Stimulated activated CD4-positive, alpha-beta T cell treated with anti-CD3 and anti-CD28 coated beads, Interleukin-1b, Interleukin-23, amount 100 ng/mL, for 48 hours (primary cell): ENCODE measurements at places on chromosomes 13 and 19.

DNA sequence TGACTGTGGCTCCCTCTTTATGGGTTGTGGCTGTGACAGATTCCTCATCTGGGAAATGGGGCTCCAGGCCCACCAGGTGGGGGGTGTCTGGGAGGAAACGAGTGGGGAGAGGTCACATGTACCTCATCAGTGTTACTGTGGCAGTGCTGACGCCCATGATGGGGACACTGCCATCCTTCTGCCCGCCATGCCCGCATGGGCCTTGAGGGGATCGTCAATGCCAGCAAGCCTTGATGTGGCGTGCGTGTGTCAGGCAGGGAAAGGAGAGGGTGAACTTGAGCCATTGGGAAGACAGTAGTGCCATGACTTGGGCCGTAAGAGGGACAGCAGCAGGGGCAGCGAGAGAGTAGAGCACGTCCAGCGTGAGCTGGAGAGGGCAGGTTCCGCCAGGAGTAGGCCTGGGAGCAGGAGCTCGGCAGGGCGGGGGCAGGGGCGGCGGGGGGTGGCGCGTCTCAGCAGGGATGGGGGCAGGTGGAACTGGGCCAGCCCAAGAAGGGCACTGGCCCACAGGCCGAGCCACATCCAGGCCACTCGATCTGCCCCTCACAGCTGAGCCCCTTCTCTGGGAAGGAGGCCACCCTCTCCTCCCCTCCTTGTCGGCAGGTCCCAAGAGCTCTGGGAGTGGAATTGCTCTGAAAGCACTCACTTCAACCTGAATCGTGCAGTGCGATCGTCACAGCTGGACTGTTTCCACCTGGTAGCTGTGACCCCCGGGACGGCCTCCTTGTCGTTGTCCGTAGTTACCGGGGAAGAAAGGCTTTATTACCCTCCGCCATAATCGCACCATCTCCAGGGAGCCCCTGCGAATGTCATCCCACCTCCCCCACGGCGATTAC is 9.9 kb downstream of the KLHL26 start:
- no peak for DNase-seq

DNA sequence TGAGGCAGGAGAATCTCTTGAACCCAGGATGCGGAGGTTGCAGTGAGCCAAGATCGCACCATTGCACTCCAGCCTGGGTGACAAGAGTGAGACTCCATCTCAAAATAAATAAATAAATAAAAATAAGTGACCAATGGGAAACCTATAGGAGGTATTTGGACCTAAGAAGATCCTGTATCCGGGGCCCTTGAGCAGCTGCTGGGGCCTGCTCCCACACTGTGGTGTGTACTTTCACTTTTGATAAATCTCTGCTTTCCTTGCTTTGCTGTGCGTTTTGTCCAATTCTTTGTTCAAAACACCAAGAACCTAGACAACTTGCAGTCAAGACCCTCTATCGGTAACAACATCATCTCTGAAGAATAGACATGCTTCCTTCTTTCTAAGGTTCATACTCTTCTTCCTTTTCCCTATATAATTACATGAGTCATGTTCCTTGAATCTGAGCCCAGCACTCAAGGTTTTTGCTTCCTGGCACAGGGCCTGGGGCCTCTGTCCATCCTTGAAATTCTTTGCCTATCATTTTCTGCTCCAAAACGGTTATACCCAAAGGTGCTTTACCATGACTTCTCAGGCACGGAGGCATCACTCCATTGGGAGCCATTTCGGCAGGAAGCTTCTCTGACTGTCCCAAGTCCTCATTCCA is 14.2 kb upstream of the PNMA8C start:
- no peak for DNase-seq

DNA sequence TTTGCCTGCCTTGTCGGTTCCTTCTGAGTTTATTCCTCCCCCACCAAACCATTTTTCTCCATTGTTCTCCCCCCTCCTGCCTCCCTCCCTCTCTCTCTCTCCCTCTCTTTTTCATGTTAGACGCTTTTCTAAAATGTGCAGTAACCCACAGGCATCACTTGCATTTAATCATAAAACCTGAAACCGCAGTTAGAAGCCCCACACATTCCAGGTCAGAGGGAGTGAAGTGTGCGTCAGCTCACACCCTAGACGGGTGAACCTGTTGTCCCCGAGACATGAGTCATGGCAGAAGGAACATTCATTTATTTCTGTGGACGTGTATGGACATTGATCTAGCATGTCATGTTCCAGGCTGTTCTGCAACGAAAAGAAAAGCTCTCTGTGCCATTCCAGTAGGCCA is 19.9 kb downstream of the ONECUT3 start:
- no peak for DNase-seq

- no peak for DNase-seq
Observed at GRCh38 chr19:44260695-44261446, 1.2 kb downstream of the ZNF233 start.

DNA sequence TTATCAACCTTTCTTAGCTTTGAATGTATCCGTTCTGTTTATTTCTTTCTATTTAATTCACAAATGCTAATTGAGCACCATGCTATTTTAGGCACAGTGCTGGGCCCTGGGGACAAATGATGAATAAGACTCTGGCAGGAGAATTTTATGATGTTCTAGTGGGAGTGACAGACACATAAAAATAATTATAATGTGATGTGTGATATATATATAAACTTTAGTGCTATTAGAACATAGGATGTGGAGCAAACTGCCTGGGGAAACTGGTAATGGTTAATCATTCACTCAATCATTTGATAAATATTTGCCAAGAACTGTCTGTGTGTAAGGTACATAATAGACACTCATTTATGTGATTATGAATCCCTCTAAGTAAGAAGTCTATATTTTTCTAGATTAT is 50.7 kb upstream of the FRY start:
- DNase-seq, result no peak

DNA sequence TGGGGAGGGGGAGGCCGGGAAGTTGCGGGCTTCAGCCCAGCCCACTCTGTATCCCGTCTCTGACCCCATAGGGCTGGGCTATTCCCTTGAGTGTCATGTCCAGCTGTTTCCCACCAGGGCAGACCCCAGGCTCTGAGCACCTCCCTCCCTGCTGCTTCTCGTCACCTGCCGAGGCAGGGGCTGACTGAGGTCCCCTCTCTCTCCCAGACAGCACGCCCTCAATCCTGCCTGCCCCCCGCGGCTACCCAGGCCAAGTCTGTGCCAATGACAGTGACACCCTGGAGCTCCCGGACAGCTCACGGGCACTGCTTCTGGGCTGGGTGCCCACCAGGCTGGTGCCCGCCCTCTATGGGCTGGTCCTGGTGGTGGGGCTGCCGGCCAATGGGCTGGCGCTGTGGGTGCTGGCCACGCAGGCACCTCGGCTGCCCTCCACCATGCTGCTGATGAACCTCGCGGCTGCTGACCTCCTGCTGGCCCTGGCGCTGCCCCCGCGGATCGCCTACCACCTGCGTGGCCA is 625 bp downstream of the F2RL3 start:
- no peak for DNase-seq

- no peak for DNase-seq
Observed at GRCh38 chr13:110233181-110233950, 73.6 kb downstream of the COL4A1 start.

DNA sequence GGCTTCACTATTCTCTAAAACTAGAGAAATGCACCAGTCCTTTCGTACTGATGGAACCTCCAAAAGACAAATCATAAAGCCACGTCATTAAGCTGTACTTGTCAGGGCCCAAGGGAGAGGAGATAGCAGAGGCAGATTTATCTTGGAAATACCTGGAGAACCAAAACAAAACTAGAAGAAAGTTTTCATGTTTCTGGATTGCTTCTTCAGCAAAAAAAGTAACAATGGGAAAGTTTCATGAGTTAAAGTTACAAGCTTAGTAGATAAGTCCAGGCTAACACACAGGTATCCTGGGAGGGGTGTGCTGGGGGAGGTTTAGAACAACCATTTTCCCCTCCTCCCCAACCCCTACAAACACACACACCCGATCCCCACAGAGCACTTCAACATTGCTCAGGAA is 21.6 kb downstream of the RANBP3 start:
- no peak for DNase-seq

GRCh38 chr13:27536361-27537101 is 83.8 kb downstream of the LNX2 start:
- DNase-seq, result no peak

DNA sequence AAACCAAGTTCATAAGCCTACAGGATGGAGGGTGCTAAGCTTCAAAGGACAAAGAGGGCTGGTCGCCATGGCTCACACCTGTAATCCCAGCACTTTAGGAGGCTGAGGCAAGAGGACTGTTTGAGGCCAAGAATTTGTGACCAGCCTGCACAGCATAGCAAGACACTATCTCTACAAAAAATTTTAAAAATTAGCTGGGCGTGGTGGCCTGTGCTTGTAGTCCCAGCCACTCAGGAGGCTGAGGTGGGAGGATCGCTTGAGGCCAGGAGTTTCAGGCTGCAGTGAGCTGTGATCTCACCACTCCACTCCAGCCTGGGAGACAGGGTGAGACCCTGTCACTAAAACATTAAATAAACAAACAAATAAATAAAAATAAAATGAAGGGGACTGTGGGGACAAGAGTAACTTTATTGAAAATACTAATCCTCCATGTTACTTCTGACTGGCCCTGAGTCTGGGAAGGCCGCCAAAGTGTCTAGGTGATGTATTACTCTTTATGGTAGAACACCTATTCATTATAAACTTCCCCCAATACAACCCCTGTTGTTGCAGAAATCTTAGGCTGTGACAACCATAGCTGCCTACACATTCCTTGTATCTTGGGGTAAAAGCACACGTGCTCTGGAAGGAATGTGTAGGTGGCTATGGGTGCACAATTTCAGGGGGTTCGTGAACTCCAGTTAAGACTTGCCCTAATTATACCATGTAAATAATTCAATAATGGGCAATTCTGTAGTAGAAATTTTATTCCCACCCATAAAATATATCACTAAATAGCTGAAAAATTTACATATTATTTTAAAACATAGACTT is 14.6 kb upstream of the URAD start:
- DNase-seq, result no peak

GRCh38 chr13:109646423-109646822 is 140.0 kb downstream of the IRS2 start:
- DNase-seq, result no peak
